ENCODE measurements at places on chromosomes 4 and X. TPM values are rescaled to one million over a fixed set of nuclear protein-coding genes. Genes with fewer than 3 reads are reported as not detected.

Gene TLR2
- 8.7 TPM for total RNA-seq

DNA sequence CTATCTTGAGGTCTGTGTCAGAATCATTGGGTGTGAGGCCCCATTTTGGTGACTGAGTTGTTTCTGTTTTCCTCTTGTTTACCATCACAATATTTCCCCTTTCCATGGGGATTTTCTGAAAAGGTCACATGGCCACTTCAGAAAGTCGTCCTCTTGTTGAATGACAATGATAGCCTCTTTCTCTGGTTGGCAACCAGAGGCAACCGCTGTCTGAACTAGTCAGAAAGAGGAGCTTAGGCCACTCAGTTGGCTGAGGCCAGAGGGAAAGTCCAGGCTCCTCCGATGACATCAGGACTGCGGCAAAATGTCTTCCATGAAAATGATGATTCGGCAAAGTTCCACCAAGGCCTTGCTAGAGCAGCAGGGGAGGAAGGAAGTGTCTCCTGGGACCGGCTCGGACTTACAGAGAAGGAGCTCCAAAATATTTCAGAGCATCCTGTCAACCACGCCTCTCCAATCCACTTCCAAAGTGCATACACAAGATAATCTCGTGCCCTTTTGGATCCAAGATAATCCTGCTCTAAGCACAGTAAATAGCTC lies 19.1 kb upstream of the RBM47 start:
- H3K27ac ChIP-seq, result no peak overlapping the region
- no peaks in the 10 kb centered on the region for H3K36me3 ChIP-seq
- no peaks in the 10 kb centered on the region for H3K27me3 ChIP-seq
- DNase-seq, result no peak

Gene P2RY8
- total RNA-seq, result not detected

Gene MAOB
- not detected for total RNA-seq

DNA sequence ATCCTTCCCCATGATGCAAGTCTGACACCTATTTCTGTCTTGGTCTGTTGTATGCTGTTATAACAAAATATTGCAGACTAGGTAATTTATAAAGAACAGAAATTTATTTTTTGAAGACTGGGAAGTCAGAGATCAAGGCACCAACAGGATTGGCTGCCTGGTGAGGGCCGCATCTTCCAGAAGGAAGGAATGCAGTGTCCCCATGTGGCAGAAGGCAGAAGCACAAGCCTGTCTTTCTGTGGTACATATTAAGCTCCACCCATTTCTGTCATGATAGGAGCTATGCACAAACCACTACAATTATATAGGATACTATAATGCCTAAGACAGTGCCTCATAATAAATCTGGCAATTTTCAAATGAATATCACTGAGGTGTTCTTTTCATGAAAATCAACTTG lies 502.3 kb upstream of the DIAPH2 start:
- H3K4me3 ChIP-seq, result no peak overlapping the region
- no peaks in the 10 kb centered on the region for H3K36me3 ChIP-seq
- no peaks in the 10 kb centered on the region for H3K4me1 ChIP-seq
- no peak overlapping the region for H3K27ac ChIP-seq
- H3K27me3 ChIP-seq, result no peaks in the 10 kb centered on the region

DNA sequence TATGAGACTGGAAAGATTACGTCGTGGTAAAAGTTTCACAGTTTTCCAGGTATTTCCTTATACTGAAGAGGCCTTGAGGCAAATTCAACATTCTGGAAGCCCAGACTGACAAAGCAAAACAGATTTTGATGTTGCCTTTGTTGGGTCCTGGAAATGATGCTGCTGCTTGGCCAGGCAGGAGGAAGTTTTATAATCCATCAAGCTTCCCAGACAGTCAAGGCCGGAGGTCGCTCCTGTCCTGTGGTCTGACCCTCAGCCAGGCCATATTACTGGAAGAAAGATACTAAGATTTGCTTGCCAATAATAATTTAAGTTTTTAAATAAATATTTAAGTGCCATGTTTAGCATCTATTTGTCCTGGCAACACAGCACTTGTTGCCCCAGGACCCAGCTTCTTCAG lies 63.4 kb downstream of the TAPT1 start:
- H3K27ac ChIP-seq, result no peak overlapping the region
- no peaks in the 10 kb centered on the region for H3K36me3 ChIP-seq
- no peaks in the 10 kb centered on the region for H3K27me3 ChIP-seq
- DNase-seq, result no peak
- H3K4me3 ChIP-seq, result no peak overlapping the region

Gene COL25A1
- not detected for total RNA-seq

- no peaks in the 10 kb centered on the region for H3K36me3 ChIP-seq
- H3K27ac ChIP-seq, result peak overlapping the region; percentile 44
- no peak overlapping the region for H3K4me3 ChIP-seq
- 0 out of 2 replicates have a peak, but pooled peaks cover 7% of the 10 kb centered on the region for H3K4me1 ChIP-seq
- no peaks in the 10 kb centered on the region for H3K27me3 ChIP-seq
Observed at GRCh38 chr4:5446595-5447226, 261.6 kb downstream of the EVC2 start.

DNA sequence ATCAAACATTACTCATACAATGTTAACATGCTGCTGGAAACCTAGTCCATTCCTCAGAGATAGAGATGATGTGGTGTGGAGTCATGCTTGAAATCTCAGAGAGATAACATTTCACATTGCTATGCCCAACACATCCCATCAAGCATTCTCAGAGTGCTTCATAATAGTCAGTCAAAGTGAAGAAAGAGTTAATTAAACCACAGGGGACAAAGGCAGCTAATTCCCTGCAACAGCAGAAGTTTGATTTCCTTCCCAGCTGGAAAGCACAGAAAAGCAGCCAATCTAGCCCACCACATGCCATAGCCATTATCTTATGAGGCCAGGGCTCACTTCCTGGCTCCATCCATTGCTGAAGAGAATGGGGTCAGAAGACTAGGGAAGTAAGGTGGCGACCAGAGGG lies 8.9 kb downstream of the KDR start:
- no peaks in the 10 kb centered on the region for H3K4me1 ChIP-seq
- H3K27ac ChIP-seq, result no peak overlapping the region
- no peak overlapping the region for H3K4me3 ChIP-seq
- no peaks in the 10 kb centered on the region for H3K36me3 ChIP-seq

DNA sequence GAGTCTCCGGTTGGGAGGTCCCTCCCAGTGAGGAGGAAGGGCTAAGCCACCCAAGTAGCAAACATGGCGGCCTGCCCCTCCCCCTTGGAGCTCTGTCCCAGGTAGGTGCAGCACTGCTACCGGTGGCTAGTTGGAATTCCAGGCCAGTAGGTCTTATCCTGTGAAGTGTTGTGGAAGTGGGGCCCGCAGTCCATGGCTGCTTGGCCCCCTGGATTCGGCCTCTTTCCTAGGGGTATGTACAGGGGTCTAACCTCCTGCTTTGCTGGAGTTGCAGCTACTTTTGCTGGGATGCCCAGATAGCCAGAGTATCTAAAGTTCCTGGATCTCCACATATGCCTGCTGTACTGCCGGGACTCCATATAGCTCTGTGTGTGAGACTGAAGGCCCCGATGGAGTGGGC lies 9.9 kb upstream of the TMSB15C start:
- no peaks in the 10 kb centered on the region for H3K4me1 ChIP-seq
- H3K27me3 ChIP-seq, result peaks cover 16% of the 10 kb centered on the region
- H3K4me3 ChIP-seq, result no peak overlapping the region
- DNase-seq, result no peak
- no peaks in the 10 kb centered on the region for H3K36me3 ChIP-seq
- H3K27ac ChIP-seq, result no peak overlapping the region

DNA sequence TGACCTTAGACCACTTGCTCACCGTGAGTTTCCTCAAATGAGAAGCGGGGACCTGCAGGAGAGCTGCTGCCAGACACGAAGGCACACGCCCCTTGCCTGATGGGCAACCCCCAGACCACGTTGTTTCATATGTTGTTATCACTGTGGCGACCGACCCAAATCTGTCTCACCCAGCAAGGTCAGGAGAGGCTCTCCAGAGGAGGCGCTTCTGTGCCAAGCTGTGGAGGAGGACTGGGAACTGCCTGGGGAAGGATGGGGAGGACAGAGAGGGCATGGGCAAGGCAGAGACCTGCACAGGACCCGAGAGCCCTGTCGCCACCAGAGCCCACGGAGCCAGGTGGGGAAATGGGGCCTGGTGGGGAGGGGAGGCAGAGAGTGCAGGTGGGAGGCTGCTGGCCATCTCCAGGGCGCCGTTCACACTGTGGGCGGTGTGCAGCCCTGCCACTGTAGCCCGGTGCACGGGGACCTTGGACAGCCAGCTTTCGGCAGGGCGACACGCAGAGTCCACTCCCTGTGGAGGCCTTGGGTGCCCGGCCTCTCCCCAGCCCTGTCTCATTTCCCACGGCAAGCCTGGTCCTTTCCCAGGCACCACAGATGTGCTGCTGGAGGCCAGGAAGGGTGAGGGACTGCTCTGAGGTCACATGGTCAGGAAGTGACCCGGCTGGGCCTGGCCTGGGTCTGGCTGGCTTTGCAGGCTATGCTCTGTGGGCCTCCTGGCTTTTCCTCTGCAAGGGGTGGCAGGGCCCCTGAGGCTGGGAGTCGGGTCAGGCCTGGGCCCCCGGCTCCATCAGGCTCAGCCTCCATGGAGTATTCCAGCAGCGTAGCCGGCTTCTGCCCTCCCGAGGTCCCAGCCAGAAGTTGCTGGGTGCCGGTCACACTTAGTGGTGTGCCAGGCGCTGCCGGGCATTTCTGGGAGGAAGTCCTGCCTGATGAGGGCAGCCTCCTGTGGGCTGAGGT lies 3.2 kb downstream of the HTRA3 start:
- H3K4me1 ChIP-seq, result peaks cover 9% of the 10 kb centered on the region
- no peaks in the 10 kb centered on the region for H3K27me3 ChIP-seq
- no peak for DNase-seq
- H3K4me3 ChIP-seq, result no peak overlapping the region
- no peaks in the 10 kb centered on the region for H3K36me3 ChIP-seq

Gene PI4K2B
- total RNA-seq, result 13.3 TPM

Gene SLITRK4
- total RNA-seq, result 2.3 TPM

DNA sequence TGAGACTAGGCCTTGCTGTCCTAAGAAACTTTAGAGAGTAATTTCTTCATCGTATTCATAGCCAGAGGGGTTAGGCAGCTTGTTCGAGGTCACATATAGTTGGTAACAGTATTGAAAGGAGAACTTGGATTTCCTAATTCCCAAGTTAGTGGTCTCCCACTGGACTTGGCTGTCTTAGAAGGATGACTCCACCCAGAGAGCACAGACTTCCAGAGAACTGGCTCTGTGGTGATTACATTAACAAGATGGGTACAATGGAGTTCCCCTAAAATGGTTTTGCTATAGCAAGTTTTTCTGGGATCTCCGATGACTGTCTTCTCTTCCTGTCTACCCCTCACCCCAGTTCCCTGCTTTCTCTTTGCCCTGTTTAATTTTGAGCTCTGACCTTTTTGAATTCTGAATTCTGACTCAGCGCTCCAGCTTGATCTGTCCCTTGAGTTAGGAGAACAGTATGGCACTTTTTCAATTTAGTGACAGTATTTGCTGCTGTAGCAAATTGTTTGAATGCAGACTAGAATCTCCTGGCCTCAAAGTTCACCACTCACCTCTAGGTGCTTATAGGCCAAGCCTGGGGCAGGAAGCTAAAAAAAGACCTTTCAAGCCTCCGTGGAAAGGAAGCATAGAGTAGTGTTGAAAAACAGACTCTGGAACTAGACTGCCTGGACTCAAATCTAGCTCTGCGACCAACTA lies 6.9 kb downstream of the MSN start:
- peaks cover 32% of the 10 kb centered on the region for H3K36me3 ChIP-seq
- no peak overlapping the region for H3K4me3 ChIP-seq
- H3K4me1 ChIP-seq, result peaks cover 77% of the 10 kb centered on the region
- H3K27me3 ChIP-seq, result no peaks in the 10 kb centered on the region
- no peak overlapping the region for H3K27ac ChIP-seq

GRCh38 chr4:59094505-59094904 lies 1984.3 kb upstream of the IGFBP7 start:
- H3K4me1 ChIP-seq, result no peaks in the 10 kb centered on the region
- H3K27me3 ChIP-seq, result no peaks in the 10 kb centered on the region
- no peak overlapping the region for H3K4me3 ChIP-seq
- no peaks in the 10 kb centered on the region for H3K36me3 ChIP-seq

DNA sequence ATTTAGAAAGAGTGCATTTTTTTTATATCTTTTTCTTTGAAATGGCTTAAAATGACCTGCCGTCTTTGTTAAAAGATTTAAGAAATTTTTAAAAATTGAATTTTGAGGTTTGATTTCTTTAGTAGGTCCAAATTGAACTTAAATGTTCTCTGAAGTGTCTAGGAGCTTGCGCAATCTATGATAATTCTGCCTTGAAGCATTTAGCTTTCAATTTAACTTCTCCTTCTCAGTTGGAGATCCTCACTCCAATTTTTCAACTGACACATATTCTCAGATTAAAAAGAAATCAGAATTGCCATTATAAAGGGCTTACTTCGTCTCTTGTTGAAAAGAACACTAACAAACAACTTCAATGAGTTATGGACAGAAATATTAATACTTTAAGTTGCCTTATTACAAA lies 273.5 kb downstream of the TMA16 start:
- H3K4me1 ChIP-seq, result peaks cover 5% of the 10 kb centered on the region
- no peak for DNase-seq
- no peak overlapping the region for H3K27ac ChIP-seq
- no peaks in the 10 kb centered on the region for H3K27me3 ChIP-seq

DNA sequence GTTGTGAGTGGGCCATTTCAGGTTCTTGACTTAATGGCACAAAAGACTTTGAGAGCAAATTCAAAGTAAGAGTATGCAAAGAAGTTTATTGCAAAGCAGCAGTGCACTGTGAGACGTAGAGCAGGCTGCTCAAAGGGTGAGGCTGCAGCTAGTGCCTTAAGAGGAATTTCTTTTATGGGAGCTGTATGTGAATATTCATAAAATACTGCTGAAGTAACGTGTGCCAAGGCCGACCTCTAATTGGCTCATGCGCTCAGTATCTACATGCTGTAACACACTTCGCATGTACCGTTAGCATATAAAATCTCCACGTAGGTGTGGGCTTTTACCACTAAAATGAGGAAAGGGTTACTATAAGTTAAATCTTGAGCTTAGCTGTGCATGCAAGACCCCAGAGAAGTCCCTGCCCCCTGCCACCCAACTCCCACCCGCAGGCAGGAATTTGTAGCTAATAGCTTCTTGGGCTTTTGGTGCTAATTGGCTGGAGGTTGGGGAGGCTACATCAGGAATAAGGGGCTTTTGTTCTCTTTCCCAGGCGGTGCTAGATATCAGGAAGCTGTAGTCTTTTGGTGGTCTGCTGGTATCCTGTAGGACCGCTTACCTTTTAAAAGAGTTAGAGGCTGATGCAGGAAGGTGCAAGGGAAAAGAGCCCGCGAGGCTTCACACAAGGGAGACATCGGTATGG lies 47.6 kb downstream of the FSTL5 start:
- no peaks in the 10 kb centered on the region for H3K36me3 ChIP-seq
- no peaks in the 10 kb centered on the region for H3K4me1 ChIP-seq
- H3K27me3 ChIP-seq, result no peaks in the 10 kb centered on the region
- no peak overlapping the region for H3K4me3 ChIP-seq
- H3K27ac ChIP-seq, result no peak overlapping the region
- no peak for DNase-seq

DNA sequence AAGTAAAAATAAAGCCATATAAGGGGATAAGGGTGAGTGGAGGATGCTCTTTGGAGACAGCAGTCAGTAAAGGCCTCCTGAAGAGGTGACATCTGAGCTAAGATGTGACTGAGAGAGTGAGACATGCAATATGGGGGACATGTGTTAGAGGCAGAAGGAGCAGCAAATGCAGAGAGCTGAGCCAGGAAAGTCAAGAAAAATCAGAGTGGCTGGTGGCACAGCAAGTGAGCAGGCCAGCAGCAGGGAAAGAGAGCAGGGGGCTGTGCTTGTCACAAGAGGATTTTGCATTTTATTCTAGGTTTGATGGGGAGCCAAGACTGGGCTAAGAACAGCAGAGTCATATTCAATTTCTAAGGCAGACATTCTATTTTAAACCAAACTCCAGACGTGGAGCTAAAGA lies 394.5 kb downstream of the KCNIP4 start:
- H3K36me3 ChIP-seq, result no peaks in the 10 kb centered on the region
- H3K27me3 ChIP-seq, result peaks cover 18% of the 10 kb centered on the region
- no peaks in the 10 kb centered on the region for H3K4me1 ChIP-seq
- H3K27ac ChIP-seq, result no peak overlapping the region

Measured in PC-3 (cell line).